ENCODE measurements at places on chromosomes 3 and 15.

GRCh38 chr3:51057121-51057520 is 328.0 kb upstream of the MANF start:
- DNase-seq, result no peak

GRCh38 chr3:143585720-143586456 is 262.4 kb downstream of the SLC9A9 start:
- no peak for DNase-seq

GRCh38 chr15:68197170-68197492 is 8.0 kb downstream of the CALML4 start:
- no peak for DNase-seq

DNA sequence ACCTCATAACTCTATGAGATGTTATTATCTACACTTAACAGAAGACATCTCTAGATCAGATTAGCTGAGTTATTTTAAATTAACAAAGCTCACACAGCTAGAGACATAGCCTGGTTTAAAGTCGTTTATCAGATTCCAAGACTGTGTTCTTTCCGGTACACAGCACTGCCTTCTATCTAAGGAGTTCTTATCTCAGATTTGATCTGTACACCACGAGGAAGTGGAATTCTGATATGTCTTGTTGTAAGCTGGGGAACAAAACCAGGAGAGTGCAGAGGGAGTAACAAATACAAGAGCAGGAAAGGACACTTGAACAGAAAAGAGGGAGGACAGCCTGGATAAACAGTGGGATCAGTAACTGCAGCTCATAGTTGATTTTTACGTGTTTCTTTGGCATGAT is 61.7 kb upstream of the KCNMB2 start:
- no peak for DNase-seq

- DNase-seq, result no peak
These were observed 46.0 kb upstream of the PEX5L start for GRCh38 chr3:180082699-180083098.
